ENCODE measurements at places on chromosomes 6 and 20.
A peak's percentile ranks its signal among the peaks of the same experiment; 100 is the strongest.

DNA sequence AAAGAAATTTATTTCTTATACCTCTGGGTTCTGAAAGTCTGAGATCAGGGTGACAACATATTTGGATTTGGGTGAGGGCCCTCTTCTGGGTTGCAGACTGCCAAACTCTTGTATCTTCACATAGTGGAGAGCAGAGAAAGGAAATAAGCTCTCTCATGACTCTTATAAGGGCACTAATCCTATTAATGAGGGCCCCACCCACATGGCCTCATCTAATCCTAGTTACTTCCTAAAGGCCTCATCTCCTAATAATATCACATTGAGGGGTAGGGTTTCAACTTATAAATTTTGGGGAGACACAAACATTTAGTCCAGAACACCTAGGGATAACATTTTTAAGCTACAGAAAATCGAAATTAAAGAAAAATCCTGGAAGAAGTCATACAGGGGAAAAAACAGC, 5.1 kb upstream of the ZNF391 start:
- no peak for DNase-seq

- DNase-seq = no peak
Measured at GRCh38 chr6:96972689-96973088, 48.2 kb downstream of the KLHL32 start.

- peak; percentile 75 for DNase-seq
Measured at GRCh38 chr6:32970413-32971241, 2.2 kb downstream of the BRD2 start.

- DNase-seq = peak; percentile 54
Measured at GRCh38 chr6:135128268-135128914, 52.7 kb upstream of the MYB start.

- DNase-seq = no peak
Measured at GRCh38 chr20:19313342-19314069, 101.1 kb downstream of the SLC24A3 start.

DNA sequence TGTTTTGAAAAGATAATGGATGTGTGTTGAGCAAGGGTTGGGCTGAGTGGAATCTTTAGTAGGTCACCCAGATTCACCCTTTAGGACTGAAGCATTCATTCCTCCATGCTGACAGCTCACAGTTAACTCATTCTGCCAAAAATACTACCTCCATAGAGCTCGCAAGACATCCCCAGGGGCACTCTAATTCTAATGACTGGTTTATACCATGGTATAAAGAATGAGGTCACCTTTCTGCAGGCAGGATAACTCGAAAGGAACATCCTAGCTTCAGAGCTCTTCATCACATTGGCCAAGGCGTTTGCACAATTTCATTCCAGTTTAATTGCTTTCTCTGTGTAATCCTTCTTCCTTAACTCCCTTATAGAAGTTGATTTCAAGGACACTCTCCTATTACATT, 1257.2 kb upstream of the EYS start:
- no peak for DNase-seq

DNA sequence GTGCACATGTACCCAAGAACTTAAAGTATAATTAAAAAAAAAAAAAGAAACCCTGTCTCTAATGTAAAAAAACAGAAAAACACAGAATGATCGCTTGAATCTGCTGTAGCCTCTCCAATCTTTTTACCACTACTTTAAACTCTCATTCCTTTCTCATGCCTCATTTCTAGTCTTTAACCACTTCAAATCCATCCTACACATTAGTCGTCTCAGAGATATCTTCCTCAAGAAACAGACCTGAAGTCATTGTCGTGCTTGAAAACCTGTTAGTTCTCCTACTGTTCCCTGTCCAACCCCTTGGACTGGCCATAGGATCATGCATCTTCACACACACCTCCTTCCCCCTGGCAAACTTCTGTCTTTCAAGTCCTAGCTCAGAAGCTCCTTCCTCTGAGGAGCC, 112.1 kb upstream of the BCLAF1 start:
- no peak for DNase-seq

- no peak for DNase-seq
Measured at GRCh38 chr6:12356983-12357972, 67.1 kb downstream of the EDN1 start.

GRCh38 chr6:44058617-44059358, 68.5 kb downstream of the MRPL14 start:
- DNase-seq = no peak

DNA sequence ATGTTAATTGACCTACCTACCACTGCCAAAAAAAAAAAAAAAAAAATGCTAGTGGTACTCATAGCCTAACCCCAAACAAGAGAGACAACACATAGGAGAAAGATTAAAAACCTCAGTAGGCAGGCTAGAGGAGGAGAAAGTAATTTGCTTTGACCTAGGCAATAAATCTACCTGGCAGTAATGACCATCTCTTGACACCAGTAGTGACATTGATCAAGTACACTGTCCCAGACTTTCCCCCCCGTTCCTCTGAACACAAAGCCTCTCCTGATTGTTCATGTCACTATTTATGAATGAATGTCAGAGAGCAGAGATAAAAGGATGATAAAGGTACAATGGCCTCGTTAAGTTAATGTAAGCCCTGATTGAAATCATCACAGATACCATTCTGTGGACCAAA, 746.8 kb downstream of the CBLN4 start:
- DNase-seq = no peak

DNA sequence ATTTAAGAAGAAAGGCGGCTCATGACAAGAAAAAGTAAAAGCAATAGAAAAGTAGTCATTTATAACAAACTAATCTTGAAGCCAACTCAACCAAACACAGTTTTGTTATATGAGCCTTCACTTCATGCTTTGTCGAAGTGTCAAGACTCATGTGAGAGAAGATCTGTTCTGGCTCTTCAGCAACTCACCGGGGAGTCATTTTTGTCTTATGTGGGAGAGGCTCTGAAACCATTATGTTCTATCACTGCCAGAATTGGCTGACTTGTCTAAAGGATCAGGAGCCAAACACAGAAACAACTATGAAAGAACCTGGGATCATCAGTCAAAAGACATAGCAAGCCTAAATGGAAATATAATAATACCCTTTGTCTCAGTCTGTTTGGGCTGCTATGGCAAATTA, 105.2 kb downstream of the CDK19 start:
- DNase-seq = no peak

- DNase-seq = no peak
Measured at GRCh38 chr6:145110109-145110508, 625.2 kb downstream of the EPM2A start.
